GM20000 (cell line): ENCODE measurements at places on chromosomes 12 and 14.

GRCh38 chr12:77625441-77625840, 205.3 kb upstream of the NAV3 start:
- DNase-seq = no peak

GRCh38 chr12:31724557-31724956, 4.3 kb downstream of the AMN1 start:
- DNase-seq = no peak

DNA sequence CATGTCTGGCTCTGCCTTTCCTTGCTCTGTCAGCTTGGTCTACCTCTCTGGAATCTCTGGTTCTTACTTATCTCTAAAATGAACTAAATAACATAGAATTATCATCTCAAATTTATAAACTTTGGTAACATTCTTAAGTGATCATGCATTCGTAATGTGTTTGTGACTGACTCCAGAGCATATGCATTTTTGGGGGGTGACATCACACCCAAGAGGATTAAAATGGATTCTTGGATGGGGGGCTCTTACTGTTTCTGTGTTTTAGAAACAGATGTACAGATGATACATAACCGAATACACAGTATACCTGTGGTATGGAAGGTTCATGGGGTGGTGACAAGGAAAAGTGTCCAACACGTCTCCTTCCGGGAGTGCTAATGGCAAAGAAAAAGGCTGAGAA, 1162.1 kb downstream of the VRK1 start:
- DNase-seq = no peak

- no peak for DNase-seq
Observed at GRCh38 chr14:62313212-62313611, 551.0 kb downstream of the SNAPC1 start.

DNA sequence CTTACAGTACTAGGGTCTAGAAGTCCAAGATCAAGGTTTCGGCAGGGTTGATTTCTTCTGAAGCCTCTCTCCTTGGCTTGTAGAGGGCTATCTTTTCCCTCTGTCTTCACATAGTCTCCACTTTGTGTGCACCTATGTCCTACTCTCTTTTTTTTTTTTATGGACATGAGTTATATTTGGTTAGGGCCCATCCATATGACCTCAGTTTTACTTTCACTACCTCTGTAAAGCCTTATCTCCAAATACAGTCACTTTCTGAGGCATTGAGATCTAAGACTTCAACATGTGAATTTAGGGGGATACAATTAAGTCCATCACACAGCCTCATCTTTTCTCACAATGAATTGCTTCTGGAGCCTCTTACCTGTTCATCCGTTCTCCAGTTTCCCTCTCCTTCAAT, 5.9 kb upstream of the SPTB start:
- no peak for DNase-seq

- DNase-seq = no peak
Observed at GRCh38 chr12:25293653-25294052, 42.9 kb upstream of the KRAS start.

- peak; percentile 69 for DNase-seq
Observed at GRCh38 chr12:113424915-113425823, 3.0 kb downstream of the SDSL start.

DNA sequence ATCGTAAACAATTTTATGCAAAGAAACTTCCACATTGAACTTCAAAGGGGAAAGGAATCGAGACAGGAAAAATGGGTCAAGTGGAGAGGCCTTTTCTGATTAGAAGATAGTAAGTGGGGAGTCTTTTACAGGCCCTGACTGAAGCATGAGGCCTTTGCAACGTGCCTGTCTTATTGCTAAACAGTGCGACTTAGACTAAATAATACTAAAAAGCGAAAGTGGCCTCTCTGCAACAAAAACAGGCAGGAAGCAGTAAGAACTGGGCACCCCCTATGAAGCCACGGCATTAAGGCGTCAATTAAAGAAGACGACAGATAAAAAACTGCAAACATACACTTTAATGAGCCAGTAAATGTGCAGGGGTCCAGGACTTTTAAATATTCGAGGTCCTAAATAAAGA, 283.4 kb upstream of the GRIP1 start:
- no peak for DNase-seq

- DNase-seq = no peak
Observed at GRCh38 chr12:131883521-131883900, 10.9 kb upstream of the ULK1 start.

DNA sequence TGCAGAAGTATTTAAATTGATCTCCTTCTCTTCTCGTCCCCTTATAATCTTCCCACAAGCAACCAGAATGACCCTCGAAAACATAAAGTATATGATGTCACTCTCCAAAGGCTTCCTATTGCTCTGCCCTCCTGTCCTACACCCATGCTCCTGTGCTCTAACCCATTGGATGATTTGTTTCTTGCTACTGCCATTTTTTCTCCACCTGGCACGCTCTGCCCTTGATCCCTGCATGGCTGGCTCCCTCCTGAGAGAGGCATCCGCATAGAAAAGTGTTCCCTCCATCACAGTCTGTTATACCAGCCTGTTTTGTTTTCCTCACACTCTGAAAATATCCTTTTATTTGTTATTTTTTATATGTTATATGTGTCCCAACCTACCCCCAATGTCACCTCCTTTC, 19.8 kb downstream of the MYRFL start:
- no peak for DNase-seq

DNA sequence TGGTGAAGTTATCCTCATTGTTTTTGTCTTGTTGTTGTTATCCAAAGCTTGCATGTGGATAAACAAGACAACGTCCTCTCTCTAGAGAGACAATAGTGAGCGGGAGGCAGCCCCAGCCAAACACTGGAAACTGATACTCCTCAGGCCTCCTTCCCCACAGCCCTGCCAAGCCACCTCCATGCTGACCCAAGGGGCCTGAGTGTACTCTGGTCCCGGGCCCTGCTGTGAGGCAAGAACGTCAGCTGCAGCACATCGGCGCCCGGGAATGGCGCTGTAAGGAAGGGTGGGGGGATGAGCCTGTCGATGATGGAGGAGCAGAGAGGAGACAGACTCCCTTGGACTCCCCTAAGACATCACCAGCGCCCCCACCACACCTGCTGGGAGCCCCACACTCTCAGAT, 83.6 kb downstream of the ANO2 start:
- no peak for DNase-seq

DNA sequence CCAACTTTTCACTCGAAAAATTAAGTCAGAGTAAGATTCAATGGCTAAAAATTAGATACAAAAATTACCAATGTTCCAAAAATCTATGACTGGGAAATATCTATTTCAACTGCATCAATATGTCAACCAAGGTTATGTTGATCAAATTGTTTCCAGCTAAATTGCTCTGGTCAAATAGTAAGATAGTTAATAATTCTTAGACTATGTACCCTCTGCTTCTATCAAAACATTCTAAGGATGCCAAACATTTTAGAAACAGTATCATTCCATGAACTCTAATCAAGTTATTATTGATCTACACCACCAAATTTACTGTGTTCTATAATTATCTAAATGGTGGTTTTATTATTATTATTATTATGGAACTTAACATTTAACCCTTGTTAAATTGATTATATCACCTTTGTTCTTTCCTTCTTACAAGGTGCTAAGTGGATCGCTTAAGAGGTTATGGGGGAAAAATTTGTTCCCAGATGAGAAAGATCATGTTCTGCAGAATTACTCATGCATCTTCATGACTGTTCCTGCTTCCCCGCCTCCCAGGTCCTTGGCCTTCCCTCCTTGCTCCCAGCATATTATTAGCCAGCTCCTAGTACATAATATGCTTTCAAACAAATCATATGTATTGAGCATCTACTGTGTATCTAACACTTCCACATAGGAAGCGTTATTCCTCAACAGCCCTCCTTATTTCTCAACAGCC, 240.5 kb upstream of the KRR1 start:
- DNase-seq = no peak

- no peak for DNase-seq
Observed at GRCh38 chr12:3136641-3137267, 59.6 kb downstream of the TSPAN9 start.

DNA sequence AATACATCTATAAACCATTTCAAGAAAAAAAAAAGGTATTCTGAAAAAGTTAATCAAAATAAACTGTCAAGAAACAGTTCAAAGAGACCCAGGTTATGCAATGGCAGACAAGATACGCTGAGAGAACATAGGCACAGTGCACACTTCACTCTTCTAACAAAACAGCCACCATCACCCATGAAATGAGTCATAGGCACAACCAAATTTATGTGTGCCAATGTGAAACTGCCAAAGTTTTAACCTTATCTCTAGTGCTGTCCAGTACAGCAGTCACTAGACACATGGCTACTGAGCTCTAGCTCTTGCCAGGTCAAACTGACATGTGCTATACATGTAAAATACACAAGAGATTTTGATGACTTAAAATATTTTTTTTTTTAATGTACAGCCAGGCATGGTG, 1.4 kb downstream of the CEP128 start:
- no peak for DNase-seq

GRCh38 chr12:40145896-40146295, 40.0 kb upstream of the SLC2A13 start:
- no peak for DNase-seq

- peak; percentile 60 for DNase-seq
Observed at GRCh38 chr14:92729634-92730358, 18.6 kb downstream of the LGMN start.

DNA sequence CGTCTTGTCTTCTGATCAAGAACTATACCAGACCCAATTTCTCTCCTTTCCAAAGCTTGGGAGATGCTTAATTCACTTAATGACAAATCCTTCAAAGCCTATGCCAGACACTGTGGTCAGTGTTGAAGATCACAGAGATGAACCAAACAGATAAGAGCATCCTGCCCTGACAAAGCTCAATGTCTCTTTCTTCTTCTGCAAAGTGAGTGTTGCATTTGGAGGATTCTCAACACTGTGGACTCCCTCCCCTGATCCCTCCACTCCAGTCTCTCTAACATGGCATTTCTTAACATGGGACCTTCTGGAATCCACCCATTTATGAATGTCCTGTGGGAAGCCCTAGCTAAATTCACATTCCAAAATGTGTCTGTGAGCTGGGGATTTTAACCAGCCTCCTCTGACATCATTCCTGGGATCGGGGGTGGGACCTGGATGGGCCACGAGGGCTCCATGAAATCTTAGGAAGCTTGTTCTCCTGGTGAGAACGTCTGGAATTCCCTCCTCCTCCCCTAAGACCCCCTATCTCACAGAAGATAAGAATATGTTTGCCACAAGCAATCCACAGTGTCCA, 20.3 kb downstream of the SYNE3 start:
- DNase-seq = no peak

DNA sequence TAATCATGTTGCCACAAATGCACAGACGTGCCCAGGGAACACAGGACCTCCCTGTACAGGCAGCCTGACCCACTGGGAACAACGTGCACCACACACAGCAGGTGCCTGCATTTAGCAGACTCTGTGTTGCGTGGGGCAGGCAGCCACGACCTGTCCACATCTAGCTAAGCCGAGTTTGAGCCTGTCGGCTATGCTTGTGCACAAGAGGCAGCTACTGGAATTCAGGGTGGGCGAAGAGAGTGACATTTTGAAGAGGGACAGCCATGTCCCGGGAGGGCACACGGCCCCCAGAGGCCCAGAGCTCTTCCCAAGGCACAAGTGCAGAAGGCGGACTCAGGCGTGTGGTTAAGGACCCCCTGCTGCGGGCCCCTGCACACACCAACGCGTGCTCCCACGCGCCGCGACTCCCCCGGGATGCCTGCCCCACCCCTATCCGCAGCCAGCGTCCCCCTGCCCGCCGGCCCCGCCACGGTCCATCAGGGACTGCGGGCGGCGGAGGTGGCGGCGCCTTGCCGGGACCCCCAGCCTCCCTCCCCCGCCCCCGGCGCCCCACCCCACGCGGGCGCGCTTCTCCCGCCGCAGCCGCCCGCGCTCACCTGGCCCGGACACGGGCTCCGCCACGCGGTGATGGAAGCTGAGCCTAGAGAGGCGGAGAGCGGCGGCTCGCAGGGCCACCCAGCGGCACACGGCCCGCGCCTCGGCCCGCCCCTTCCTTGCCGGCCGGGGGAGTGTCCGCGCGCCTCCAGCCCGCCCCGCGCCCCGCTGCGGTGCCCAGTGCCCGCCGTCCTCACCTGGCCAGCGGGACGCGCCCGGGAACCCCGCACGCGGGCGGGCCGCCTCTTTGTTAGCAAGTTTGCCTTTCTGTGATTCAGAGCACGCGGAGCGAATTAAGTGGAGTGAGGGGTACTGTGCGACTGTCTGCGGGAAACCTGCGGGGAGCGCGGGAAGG, 125.3 kb upstream of the PRMT8 start:
- no peak for DNase-seq

DNA sequence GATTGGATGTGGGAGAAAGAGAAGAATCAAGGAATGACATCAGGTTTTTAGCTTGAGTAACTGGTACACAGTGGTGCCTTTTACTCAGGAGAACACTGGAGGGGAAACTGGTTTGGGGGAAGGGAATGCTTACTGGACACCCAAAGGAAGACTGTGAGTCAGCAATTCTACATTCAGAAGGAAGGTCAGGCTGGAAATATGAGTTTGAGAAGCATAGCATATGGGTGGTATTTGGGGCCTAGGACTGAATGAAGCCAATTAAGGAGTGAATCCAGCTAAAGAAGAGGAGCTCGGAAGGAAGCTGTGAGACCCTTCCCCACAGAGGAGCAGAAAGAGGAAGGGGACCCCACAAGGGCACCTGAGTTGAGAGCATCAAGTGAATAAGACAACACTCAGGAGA, 35.4 kb downstream of the DMAC2L start:
- no peak for DNase-seq

DNA sequence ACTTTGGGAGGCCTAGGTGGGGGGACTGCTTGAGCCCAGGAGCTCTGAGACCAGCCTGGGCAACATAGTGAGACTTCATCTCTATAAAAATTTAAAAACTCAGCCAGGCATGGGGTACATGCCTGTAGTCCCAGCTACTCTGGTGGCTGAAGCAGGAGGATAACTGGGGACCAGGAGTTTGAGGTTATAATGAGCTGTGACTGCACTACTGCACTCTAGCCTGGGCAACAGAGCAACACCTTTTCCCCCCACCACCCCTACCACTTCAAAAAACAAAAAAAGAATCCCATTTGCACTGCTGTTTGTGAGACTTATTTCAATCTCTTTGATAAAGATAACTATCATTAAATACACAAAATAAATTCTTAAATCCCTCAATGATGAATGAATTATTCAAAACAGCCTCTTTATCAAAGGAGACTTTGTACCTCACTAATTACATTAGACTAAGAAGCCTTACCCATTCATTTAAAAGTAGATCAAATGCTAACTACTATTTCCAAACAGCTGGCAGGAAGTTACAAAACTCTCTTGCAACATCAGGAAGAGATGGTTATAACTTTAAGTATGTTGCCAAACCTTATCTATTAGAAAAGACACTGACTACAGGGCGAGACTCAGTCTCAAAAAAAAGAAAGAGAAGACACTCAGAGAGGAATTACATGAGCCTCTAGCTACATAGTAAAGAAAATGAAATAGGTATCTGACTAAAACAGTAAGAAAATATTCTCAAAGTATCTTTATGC, 14.7 kb downstream of the BLTP3B start:
- no peak for DNase-seq
